ENCODE measurements at places on chromosomes 1 and 21. TPM values are rescaled to one million over a fixed set of nuclear protein-coding genes. Genes with fewer than 3 reads are reported as not detected.

BNIPL gene
- total RNA-seq: 4.7 TPM

UBE2G2 gene
- total RNA-seq: 67.4 TPM

- DNase-seq: peak; percentile 70
Measured at GRCh38 chr1:9909234-9910046, 629 bp downstream of the CTNNBIP1 start.

DNA sequence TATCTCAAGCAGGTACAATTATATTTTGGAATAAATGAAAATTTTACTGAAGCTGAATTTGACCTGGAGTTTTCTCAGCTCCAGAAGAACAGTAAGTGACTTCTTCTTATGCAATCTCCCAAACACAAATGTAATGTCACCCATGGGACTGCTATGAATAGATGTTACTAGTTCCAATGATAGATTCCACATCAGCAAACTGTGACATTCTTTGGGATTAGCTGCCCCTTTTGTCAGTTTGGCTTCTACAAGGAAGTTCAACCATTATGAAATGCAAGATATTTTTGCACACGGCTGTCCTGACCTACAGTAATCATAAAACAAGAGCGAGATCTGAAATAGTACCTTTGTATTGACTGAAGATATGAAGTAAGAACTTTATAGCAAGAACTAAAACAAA is 27.8 kb upstream of the TSNAX start:
- DNase-seq: no peak

DNA sequence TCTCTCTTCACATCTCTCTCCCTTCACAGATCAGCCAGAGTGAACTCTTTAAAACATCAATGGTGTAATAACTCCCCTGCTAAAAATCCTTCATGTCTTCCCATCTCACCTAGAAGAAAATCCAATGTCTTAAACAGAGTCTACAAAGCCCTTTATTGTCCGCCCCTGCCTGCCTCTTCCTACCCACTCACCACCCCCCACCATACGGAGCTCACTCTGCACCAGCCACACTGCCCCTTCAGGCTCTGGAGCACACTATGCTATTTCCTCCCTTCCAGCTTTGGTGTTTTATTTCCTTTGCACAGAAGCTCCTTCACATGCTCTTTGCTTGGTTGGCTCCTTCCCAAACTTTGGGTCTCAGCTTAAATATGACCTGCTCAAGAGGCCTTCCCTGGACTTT is 10.2 kb downstream of the CAMK1G start:
- DNase-seq: no peak

- DNase-seq: no peak
Measured at GRCh38 chr1:223674119-223674890, 8.8 kb upstream of the CAPN8 start.

- DNase-seq: no peak
Measured at GRCh38 chr1:5896706-5897660, 95.2 kb downstream of the NPHP4 start.
